NCI-H2081 (cell line): ENCODE measurements at places on chromosomes 12 and 14.

GRCh38 chr14:31992011-31992447, 85.1 kb upstream of the ARHGAP5 start:
- DNase-seq = no peak

DNA sequence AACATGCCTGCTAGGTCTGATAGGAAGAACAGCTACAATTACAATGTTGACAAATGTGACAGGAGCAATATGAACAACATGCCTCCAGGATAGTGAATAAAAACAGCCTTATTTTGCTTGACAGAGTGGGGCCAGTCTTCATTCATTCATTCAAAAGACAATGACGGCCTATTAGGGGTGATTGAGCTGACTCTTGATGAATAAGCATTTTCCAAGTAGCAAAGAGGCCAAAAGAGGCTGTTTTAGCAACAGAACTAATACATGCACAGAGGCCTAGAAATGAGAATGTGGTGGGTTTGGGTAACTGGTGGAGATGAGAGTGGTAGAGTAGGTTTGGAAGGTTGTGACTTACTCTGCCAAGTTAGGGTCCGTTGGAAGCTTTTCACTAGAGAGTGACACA, 138.3 kb downstream of the APAF1 start:
- no peak for DNase-seq

DNA sequence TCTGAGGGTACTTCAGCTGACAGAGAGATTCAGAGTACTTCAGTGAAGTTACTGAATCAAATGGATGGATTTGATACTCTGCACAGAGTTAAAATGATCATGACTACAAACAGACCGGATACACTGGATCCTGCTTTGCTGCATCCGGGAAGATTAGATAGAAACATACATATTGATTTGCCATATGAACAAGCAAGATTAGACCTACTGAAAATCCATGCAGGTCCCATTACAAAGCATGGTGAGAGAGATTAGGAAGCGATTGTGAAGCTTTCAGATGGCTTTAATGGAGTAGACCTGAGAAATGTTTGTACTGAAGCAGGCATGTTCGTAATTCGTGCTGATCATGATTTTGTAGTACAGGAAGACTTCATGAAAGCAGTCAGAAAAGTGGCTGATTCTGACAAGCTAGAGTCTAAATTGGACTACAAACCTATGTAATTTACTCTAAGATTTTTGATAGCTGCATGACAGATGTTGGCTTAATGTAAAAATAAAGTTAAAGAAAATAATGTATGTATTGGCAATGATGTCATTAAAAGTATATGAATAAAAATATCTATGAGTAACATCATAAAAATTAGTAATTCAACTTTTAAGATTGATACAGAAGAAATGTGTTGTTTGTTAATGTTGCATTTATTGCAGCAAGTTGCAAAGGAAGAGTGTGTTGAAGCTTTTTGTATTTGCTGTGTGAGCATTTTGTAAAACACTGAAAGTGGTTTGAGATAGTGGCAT, 136.1 kb upstream of the RAP1B start:
- no peak for DNase-seq

DNA sequence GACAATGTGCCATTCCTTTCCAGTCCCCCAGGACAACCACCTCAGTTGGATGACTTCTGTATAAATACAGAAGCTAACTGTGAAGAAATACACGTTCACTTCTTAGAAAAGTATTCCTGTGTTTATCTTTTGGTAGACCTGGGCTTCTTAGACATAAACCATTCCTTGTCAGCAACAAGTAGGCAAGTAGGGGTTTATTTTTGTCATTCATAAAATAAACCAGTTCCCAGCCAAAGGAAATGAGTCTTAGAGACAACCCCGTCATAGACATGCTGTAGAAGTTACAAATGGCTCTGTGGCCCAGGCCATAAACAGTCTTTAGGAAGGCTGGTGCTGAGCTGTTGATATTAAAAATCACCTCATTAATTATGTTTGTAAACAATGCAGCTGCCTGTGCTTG, 243.2 kb downstream of the SPTSSA start:
- DNase-seq = no peak

- no peak for DNase-seq
These were observed 52.1 kb downstream of the LGMN start for GRCh38 chr14:92696366-92696765.
